Left lung (tissue), 14 donors: ENCODE measurements at places on chromosomes 16 and 17. TPM values are rescaled to one million over a fixed set of nuclear protein-coding genes. Genes with fewer than 3 reads are reported as not detected.

DNA sequence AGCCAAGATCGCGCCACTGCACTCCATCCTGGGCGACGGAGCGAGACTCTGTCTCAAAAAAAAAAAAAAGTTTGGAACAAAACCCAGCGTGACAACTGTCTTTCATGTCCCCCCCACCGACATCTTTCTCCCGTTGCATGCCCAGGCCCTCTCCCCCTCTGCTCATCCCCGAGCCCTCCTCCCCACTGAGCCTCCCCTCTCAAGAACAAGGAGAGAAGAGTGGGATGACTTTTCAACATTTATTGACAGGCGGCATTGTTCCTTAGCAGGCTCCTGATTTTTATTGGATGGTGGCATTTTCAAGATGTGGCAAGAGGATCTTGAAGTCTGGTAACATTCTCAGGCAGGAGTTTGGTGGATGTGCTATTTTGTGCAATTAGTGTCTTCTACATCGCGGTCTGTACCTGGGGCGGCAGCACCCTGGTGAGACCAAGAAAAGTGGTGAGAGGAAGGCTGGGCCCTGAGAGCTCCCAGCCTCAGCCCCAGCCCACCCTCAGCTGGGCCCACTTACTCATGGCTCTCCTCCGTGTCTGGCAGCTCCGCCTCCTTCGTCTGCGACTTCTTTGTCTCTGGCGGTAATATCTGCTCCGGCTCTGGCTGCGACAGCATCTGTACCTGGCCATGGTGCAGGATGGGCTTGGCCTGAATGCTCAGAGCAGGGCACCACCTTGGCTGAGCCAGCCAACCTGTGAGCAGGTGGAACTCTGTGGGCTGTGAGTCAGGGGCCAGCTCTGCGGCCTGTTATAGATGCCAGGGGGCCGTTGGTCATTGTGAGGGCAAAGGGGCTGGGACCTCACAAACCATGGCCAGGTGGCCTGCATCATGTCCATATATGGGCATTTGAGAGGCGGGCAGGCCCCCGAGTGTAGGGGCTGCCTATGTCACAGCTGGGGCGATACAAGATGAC is at the start of gene PRM1:
TSS of gene PRM1 (minus strand) at position 715 of the 907 bp plus-strand sequence. CDS start at position 623, 92 bp downstream.
- DNase-seq = no peak

DNA sequence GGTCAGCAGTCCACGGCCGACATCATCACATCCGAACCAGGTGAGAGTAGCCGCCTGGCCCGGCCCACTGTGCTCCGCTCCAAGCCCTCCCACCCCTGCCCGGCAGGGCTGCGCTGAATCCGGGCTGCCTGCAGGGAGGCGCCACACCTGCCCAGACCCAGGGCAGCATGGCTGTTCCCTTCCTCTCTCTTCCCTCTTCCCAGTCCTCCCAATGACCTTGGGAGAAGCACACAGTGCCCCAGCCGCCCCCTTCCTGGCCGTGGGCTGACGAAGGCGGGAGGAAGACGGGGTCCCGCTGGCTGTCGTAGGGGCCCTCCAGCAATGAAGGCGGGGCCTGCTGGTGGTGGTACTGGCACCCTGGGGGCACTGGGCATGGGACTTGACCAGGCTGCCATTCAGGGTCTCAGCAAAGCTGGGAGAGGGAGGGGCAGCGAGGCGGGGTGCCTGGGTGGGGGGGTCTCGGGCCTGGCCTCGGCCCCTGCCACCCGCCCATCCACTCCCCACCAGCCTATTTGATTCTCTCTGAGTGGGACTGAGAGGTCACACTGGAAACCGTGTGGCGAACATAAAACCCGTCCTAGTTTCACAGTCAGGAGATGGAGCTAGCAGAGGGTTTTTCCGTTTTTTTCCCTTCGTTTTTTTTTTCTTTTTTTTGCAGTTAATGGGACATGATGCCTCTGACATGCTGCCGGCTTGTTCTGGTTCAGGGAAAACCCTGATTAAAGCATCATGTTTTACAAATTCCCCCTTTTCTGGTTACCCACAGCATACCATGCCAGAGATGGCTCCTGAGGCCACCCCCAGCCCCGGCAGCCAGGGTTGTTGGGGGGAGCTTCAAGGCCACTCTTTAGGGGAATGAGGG is 50.6 kb downstream of the BAHCC1 start:
- no peak for DNase-seq

DNA sequence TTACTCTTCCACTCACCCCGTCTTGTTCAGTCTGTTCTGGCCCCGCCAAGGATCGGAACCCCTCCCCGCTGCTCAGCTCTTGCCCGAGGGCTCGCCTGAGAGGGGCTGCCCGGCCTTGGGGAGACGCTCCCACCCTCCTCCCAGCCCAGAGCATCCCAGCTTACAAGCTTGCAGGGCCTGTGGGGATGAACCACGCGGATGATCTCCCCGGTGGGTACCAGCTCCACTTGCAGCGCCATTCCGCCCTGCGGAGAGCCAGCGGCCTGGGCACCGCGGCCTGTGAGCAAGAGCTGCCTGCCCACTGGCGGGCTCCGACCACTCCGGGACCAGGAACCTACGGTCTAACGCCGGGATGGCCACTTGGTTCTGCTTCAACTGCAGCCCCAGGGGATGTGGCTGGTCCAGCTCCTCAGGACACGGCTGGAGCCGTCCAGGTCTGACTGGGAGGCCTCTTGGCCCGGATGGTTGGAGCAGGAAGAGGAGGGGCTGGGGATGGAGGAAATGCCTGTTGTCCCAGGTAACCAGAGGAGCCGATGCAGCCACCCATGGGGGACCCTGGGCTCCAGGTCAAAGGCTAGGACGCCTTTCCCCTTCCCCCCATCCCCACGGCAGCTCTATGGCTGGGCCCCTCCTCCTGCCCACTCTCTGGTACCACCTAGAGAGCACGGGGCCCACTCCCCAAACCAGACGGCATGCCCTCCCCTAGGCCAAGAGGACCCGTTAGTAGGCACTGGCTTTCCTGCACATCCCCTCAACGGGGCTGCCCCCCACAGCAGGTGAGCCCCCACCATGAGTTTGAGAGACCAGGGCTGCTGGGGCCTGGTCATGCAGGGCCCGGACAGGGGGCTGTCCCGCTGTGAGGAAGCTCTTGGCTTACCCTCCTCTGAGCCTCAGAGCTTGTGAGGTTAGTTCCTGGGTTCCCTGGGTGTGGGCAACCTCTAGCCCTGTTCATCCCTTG is at the start of gene MYO1C:
TSS of gene MYO1C (minus strand) at position 438 of the 958 bp plus-strand sequence. CDS start at position 239, 199 bp downstream.
- DNase-seq = no peak

GRCh38 chr16:84780063-84780462 is 39.7 kb upstream of the CRISPLD2 start:
- no peak for DNase-seq

DNA sequence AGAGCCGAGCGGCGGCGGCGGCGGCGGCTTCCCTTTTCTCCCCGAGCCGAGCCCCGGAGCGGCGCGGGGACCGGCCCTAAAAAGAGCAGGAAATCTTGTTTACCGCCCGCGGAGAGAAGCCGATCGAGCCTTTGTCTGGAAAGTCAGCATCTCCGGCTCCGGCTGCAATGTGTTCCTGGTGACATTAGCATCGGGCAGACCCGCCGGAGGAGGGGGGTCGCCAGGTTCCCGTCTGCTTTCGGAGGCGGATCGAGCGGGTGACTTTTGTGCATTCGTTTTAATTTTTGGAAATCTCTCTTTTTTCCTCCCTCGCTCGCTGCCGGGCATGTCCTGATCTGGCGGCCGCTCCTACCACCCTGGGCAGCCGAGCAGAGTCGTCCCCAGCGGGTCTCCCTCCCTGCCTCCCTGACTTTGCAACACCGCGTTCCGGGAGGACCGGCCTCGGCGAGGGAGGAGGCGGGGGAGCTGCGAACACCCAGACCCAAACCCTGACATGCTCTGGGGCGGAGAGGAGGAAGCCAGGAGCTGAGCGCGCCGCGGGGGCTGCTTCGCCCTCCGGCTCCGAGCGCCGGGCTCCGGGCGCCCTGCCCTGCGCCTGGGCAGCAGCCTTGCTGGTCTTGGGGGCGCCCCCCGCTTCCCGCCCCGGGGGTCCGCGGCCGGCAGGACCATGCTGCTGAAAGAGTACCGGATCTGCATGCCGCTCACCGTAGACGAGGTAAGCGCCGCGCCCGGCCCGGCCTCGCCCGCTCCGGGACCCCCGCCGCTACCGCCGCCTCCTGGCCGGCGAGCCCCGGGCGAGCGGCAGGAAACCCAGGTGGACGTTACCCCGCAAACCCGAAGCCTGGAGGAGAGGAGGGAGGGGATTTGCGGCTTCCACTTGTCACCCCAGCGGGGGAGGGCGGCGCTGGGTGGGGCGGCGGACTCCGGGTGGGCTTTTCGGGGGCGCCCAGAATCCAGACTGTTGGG is 690 bp downstream of the PITPNC1 start:
- DNase-seq = peak; percentile 91

DNA sequence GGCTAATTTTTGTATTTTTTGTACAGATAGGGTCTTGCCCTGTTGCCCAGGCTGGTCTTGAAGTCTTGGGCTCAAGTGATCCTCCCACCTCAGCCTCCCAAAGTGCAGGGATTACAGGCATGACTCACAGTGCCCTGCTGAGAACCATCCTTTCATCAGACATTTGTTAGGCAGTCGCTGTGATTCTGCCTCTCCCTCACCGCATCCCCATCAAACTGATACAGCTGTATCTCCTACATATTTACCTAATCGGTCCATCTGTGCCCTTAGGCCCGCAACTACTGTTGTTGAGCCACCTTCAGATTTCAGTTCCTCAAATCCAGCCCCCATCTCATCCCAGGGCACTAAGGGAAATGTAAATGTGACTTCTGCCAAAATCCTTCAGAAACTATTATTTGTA is 2.0 kb upstream of the SLC43A2 start:
- DNase-seq = no peak

- DNase-seq = no peak
These were observed 63.5 kb downstream of the CRISPLD2 start for GRCh38 chr16:84883301-84883700.

DNA sequence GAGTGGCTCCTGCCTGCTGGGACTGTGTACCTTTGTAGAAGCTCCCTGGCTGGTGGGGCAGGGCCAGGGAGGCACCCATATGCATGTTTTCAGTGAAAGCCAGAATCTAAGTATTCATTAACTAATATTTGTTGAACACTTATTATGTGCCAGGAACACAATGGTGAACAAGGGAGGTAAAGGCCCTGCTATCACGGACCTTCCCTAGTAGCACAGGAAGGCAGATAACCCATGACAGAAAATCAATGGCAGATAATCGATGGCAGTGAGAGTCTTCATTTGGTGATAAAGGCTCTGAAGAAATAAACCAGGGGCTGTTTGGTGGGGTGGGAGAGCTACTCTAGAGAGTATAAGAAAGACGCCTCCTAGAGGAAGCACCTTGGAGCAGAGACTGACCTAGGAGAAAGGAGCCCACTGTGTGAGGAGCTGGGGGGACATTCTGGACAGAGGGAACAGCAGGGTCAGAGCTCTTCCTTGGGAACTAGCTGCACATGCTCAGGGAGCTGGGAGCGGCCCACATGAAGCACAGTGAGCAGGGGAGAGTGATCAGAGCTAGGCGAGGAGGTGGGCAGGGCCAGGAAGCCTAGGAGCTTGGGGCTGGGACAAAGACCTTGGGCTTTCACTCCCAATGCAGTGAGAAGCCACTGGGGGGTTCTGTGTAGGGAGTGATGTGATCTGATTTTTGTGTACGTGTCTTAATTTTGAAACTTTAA is 78.5 kb downstream of the SPECC1 start:
- DNase-seq = no peak

GRCh38 chr16:89924297-89924924 is 1.3 kb downstream of the TUBB3 start:
- DNase-seq = peak; percentile 50

DNA sequence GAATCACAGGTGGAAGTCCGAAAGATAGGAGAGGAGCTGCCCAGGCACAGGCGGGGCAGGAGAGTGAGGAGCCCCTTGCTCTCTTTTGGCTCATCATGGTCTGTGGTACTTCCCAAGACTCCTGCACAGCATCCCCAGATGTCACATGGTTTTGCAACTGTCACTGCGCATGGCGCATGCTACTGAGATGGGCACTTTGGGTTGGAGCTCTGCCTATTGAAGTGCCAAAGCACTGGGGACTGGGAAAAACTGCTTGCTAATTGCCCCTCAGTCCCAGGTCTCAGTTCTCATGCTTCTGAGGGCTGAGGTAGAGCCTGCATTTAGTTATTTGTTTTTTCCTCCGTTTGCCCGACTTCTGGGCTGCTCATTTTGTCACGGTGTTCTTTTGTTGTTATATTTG is 156.8 kb upstream of the CDH13 start:
- DNase-seq = no peak

- peak; percentile 67 for DNase-seq
These were observed 9.2 kb upstream of the SERPINF1 start for GRCh38 chr17:1752425-1753262.

DNA sequence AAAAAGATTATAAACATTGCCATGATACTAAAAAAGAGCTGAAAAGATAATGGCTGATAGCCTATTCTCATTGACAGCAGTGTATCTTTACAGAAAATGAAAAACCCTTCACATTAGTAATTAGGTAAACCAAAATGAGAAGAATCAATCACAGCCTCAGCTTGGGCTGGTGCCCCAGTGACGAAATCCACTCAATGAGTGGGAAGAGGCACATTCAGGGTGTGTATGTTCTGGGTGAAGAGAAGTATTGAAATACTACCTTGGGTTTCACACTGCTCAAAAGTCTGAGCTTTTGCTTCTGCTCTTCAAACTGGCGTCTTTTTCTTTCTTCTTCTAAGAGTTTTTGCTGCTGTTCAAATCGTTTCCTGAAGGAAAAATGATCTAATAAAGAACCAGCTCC is 24.2 kb downstream of the SYNRG start:
- DNase-seq = no peak

GRCh38 chr16:21940570-21940969 is 12.6 kb upstream of the UQCRC2 start:
- DNase-seq = no peak

DNA sequence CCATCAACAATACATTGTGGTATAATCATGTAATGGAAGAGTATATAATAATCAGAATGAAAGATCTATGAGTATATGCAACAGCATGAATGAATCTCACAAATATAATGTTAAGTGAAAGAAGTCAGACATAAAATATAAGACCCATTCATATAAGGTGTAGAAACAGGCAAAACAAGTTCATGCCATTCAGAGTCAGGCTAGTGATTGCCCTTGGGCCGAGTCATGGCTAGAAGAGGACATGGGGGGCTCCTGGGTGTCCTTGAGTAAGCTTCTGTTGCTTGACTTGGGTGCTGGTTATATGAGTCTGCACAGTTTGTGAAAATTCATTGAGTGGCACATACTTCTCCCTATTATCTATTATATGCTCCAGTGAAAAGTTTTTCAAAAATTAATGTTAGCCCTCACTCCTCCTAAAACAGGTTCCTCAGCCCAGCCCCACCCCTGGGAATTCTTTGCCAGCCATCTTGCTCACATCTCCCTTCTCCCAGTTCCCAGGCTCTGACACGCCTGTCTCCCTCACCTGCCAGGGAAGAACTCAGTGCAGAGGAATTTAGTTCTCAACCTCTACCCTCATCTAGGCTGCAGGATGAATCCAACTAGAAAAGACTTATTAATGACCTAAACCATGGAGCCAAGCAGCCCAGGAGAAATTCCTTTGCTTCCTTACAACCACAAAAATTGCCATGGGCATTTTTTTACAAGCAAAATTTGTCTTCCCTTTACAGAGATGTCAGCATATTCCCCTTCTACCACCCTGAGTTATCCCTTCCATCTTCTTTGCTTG is 52.4 kb upstream of the NFAT5 start:
- no peak for DNase-seq

- DNase-seq = no peak
These were observed 53.1 kb downstream of the NDE1 start for GRCh38 chr16:15703029-15703736.

Gene TMEM98
- total RNA-seq = 142 TPM

Gene KRT25
- total RNA-seq = not detected

Gene SPATA2L
- 12.3 TPM for total RNA-seq

Gene PMFBP1
- 0.67 TPM for total RNA-seq

Gene PRAC2
- not detected for total RNA-seq

Gene PRSS8
- 61.2 TPM for total RNA-seq

Gene LGALS9B
- 0.20 TPM for total RNA-seq

Gene KRTAP3-2
- not detected for total RNA-seq

Gene NRN1L
- 1.7 TPM for total RNA-seq

Gene HAP1
- 0.32 TPM for total RNA-seq

Gene CCDC144A
- 6.6 TPM for total RNA-seq

Gene TBC1D26
- not detected for total RNA-seq
